ENCODE measurements at places on chromosomes 7 and 10.
A peak's percentile ranks its signal among the peaks of the same experiment; 100 is the strongest.

GRCh38 chr10:104931612-104932134, 290.6 kb downstream of the SORCS3 start:
- no peak for DNase-seq

GRCh38 chr7:139153832-139154231, 44.3 kb upstream of the ZC3HAV1 start:
- no peak for DNase-seq

- DNase-seq: no peak
Observed at GRCh38 chr10:83592337-83592935, 546.9 kb upstream of the GHITM start.

- no peak for DNase-seq
Observed at GRCh38 chr10:103780242-103781149, 74.9 kb downstream of the SH3PXD2A start.

GRCh38 chr7:45920502-45921380, at the start of gene IGFBP3:
Gene IGFBP3 (minus strand): TSS chr7:45921272. CDS start chr7:45921140, 132 bp downstream.
- DNase-seq: no peak

GRCh38 chr10:87983716-87984115, 120.3 kb downstream of the PTEN start:
- DNase-seq: no peak

GRCh38 chr10:96529634-96530279, 16.0 kb upstream of the TLL2 start:
- no peak for DNase-seq

- DNase-seq: no peak
Observed at GRCh38 chr10:75623310-75624093, 192.1 kb downstream of the LRMDA start.

DNA sequence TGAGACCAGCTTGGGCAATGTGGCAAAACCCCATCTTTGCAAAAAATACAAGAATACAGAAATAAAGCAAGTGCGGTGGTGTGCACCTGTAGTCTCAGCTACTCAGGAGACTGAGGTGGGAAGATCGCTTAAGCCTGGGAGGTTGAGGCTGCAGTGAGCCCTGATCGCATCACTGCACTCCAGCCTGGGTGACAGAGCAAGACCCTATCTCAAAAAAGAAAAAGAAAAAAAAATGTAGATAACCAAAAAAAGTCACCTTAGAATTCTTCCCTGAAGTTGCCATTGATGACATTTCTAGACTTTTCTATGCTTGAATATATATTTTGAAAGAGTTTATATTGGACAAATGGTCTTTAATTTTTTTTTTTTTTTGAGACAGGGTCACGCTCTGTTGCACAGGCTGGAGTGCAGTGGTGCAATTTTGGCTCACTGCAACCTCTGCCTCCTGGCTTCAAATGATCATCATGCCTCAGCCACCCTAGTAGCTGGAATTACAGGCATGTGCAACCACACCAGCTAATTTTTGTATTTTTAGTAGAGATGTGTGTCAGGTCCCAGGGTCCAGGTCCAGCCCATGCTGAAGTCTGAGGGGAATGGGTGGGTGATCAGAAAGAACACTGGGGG, 35.1 kb upstream of the MTPAP start:
- no peak for DNase-seq

- DNase-seq: no peak
Observed at GRCh38 chr7:135204341-135204749, 7.0 kb downstream of the WDR91 start.

DNA sequence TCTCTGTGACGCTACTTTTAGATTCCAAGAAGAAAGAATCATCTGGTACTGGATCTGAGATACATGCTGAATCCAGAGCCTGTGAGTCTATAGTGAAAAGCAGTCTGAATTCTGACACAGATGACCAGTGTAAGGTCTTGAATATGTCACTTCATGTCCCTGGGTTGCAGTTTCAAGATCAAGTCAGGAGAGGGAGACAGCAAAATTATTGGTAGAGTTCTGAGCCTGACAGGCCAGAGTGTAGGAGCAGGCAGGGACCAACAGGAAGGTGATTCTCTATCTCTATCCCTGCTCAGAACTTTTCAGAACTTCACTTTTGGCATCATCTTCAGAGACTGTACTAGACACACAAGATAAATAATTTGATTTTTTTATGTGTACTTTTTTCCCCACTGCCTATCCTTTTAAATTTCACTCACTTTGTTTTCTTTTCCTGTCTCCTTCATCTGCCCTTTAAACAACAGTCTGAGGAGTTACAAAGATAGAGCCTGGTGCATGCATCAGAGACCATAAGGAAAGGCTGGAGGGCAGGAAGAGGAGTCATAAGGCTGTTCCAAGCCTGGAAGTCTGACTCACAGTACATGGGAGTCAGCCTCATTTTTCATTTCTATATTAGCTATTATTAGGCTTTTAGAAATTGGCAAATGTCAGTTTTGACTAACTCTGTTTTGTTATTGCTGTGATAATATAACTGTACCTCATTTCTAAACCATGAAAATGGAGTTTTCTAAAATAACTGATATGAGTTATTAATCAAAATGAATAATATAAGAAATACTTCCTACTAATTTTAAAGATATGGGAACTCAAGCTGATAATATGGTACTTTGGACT, 120.2 kb upstream of the TMEM229A start:
- peak; percentile 3 for DNase-seq

DNA sequence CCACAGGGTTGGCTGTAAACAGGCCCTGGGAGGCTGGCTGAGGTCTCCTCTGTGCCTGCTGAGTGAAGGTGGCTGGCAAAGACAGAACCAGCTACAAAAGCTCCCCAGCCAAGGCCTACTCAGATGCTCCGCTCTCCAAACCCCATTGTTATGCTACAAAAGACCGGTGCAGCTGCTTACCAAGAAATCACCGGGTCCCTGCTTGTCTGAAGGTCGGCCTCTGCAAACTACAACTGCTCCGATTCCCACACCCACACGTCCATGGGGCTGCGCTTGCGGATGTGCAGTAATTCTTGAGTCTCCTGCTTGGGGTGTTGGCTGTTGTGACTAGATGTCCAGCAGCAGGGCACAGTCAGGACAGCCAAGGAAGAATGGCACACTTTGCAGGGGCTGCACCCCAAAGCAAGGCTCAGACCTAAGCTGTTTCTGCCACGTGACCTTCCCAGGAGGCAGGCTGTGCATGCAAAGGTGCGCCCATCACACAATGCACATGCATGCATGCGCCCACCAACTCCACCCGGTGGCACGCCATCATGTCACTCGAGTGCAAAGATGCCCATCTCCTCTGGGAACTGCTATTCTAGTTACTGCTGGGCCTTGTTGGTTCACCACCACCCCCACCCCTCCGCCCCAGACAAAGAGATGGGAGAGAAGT, 97.8 kb downstream of the OAT start:
- DNase-seq: no peak
